HS-27A (cell line): ENCODE measurements at places on chromosomes 2 and 18.

DNA sequence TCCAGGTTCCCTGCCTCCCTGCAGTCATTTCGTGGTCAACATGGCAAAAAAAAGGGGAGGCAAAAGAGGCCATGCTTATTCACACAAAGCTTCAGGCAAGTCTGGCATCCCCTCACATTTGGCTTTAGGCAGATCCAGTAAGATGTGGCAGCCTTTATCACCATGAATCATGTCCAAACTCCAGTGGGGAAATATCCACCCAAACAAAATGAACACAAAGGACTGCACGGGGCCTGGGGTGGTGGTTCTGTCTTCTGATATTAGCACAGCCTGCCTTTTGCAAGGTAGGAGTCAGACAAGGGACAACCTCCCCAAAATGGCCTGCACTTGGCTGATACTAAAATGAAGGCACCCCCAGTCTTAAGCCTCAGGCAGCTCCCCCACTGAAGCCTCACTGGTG, 129.9 kb downstream of the ZBTB7C start:
- DNase-seq: no peak

DNA sequence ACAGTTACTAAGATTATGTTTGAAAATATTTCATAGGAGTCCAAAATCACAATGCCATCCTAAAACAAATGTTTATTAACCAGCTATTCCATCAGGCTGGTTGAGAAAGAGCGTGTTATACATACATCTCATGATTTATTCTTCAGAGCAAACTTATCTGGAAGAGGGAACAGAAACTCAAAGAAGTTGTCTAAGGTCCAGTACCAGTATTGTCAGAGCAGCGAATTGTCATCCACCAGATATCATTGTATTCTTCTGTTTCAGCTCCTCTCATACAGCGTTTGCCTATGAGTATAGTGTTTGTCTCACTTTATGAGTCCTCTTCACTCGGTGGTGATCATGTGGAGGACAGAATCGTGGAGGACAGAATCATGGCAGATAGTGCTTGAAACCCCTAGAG, 238.2 kb downstream of the OSR1 start:
- no peak for DNase-seq

GRCh38 chr2:172073518-172073917, 11.8 kb upstream of the DLX1 start:
- no peak for DNase-seq

- no peak for DNase-seq
These were observed 132.0 kb upstream of the CDH19 start for GRCh38 chr18:66735933-66736332.

DNA sequence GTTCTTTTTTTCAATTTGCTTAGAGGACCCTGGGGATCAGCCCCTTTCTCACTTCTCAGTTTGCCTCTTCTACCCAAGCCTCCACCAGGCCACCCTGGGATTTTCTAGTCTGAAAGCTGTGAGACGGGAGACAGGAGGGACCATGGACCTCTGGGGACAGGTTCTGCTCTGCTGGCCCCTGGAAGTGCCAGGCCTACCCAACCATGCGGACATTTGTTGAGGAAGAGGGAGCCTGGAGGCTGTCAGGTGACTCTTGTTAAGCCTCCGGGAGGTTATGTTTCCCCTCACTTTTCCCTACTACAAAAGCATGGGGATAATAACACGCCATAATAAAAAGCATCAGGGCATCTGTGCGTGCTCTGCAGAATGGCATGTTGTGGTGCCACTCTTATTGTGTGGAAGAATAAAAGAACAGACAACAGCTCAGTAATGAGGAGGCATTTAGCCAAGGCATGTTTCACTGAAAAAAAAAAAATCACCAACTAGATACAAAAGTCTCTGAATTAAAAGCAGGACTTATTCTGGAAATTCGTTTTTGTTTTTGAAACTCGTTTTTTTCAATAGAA, 48.3 kb upstream of the PLA2R1 start:
- DNase-seq: no peak
